Hepatocyte (in vitro differentiated cells): ENCODE measurements at places on chromosomes 6 and 20. TPM values are rescaled to one million over a fixed set of nuclear protein-coding genes. Genes with fewer than 3 reads are reported as not detected.
A peak's percentile ranks its signal among the peaks of the same experiment; 100 is the strongest.

GRCh38 chr20:1204113-1204512, 859 bp downstream of the C20orf202 start:
- no peak for DNase-seq

- DNase-seq: no peak
Observed at GRCh38 chr20:3326779-3327521, 80.5 kb downstream of the DNAAF9 start.

DNA sequence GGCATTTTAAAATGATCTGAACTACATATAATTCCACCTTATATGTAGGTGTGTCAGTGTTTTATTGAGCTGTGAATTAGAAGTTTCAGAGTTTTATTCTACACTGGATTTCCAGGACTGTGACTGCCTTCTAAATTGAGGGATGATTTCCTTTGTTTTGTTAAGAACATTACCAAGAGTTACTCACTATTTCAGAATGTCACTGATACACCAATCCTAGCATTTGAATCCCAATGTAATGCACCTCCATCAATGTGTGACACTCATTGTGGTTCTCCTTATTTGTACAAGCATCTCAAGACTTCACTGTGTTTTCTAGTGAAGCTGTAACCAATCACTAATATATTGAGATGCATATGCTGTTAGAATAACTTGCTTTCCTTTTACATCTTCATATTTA, 86.8 kb downstream of the PLCB1 start:
- DNase-seq: no peak

- no peak for DNase-seq
Observed at GRCh38 chr6:168703990-168704389, 263.0 kb downstream of the SMOC2 start.

- no peak for DNase-seq
Observed at GRCh38 chr6:36714511-36714910, 16.9 kb downstream of the RAB44 start.

DNA sequence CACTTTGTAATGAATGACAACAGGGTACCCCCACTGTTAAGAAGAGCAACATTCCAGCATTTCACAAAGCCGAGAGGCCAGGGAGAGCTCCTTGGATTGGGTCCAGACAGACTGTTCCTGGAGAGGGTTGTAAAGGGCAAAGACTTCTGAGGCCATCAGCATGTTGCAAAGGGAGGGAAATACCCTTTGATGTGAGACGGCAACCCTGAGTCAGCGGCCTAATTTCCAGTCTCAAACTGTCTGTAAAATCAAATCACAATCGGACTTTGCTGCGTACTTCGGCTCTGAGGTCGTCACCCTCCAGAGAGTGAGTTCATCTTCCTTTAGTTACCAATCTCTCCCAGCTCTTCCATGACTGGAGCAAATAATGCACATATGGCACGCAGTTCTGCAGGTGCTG, 101.0 kb upstream of the DTNBP1 start:
- peak; percentile 86 for DNase-seq

DNA sequence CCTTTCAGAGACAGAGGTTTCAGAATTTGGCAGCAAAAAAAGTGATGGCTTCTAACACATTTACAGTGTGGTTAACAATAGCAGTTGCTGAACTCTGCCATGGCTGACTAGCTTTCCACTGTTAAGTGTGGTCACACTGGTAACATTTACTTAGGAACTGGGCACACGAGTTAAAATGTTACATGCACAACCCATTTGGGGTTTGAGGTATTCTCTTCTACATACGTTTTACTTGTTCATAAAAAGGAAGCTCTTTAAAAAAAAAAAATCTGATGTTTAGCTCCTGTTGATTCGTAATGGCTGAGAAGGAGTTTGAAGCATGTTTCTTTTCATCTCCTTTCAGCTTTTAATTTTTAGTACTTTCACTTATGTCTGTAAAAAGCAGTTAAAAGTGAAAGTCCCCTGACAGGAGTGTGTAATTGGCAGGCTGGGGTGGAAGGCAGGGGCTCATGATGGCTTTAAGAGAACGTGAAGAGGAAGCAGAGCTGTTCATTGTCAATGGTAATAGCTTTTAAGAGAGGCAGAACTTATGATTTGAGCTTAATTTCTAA, 245.9 kb downstream of the FARS2 start:
- DNase-seq: no peak

DNA sequence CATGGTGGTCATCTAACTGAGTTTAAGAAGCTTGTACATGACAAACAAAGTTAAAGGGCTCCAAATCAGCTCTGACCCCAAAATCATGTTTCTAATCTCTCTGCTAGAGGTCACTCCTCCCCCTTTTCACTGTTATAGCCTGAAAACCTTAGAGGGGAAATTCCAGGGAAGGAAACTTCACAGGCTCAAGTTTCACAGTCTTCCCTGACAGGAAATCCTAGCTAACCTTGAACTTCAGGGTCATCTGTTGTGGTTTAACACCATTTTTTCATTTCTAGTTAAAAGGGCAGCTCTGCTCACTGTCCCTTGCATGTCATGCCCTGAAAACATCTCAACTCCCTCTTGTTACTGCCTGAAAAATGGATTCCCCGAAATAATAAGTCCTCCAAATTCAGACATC, 104.4 kb upstream of the BMP2 start:
- DNase-seq: no peak

DNA sequence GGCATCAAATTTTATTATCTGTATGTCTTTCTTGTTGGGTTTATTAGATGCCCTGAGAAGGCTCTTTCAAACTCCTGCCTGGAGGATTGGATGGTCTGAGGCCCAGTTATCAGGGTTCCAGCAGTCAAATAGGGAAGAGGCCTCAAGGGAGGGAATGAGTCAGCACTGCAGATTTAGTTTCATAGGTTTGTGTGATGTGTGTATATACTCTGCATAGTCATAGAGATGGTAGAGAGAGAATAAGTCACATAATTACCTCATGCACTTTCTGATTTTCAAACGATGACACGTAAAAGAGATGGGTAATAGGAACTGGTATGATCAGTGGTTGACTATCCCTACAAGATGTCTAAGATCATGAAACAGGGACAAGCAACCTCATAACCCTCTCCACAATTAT, 82.1 kb downstream of the ADAT2 start:
- DNase-seq: no peak

GRCh38 chr20:54172532-54172855, 1.3 kb downstream of the CYP24A1 start:
- no peak for DNase-seq

DNA sequence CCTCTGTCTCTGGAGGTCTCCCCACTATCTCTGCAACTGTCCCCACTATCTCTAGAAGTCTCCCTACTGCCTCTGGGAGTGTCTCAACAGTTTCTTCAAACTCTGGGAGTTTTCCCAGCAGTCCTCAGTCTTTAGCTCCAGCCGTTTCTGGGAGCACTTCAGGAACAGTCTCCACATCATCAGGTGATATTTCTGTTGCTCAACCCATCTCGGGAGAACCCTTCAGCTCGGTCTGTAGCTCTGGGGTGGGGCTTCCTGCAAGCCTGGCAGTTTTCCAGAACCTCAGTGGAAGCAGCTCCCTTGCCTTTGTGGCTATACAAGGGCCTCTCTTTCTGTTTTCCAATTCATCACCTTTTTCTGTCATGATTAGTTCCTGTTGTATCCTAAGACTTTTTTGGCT, 3.0 kb upstream of the SFTA2 start:
- DNase-seq: peak; percentile 77

DNA sequence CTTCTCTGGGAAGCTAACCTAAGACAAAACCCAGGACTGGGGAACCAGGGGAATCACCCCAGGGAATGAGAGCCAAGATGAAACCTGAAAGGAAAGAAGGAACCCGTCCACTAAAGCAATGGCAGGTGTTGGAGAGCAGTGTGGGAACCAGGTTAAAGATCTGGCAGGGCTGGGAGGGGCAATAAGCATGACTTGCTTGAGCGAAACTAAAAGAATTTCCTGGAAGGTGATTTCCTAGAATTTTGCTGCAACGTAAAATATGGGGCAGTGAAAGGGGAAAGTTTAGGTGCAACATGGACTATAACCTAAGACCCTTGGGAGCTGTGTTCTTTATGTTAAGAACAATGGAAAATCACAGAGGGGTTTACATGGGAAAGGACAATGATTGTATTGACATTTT, 126.2 kb upstream of the SSTR4 start:
- no peak for DNase-seq

DNA sequence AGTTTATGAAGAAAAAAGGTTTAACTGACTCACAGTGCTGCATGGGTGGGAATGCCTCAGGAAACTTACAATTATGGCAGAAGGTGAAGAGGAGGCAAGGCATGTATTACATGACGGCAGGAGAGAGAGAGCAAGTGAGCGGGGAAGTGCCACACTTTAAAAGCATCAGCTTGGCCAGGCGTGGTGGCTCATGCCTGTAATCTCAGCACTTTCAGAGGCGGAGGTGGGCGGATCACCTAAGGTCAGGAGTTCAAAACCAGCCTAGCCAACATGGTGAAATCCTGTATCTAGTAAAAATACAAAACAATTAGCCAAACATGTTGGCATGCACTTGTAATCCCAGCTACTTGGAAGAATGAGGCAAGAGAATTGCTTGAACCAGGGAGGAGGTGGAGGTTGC, 213.3 kb upstream of the THEMIS start:
- no peak for DNase-seq

DNA sequence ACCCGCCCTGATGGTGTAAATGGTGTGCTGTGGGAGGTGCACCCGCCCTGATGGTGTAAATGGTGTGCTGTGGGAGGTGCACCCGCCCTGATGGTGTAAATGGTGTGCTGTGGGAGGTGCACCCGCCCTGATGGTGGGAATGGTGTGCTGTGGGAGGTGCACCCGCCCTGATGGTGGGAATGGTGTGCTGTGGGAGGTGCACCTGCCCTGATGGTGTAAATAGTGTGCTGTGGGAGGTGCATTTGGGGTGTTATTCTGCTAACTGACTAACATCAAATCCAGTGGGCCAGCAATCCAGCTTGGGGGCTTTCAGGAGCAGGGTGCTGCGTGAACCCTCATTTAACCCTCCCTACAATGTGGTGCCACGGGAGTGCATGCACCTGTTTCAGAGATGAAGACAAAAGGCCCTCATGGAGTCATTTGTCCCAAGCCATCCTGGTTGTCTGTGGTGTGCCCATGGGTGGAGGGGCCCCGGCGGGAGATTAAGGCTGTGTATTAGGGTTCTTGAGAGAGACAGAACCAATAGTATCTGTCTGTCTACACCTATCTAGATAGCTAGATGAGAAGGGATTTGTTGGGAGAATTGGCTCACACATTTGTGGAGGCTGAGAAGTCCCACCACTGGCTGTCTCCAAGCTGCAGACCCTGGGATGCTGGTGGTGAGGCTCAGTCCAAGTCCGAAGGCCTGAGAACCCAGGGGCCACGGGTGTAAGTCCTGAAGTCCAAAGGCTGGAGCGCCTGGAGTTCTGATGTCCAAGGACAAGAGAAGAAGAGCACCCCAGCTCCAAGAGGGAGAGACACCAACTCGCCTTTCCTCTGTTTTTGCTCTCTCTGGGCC, 39.2 kb downstream of the TMEM242 start:
- DNase-seq: no peak

DNA sequence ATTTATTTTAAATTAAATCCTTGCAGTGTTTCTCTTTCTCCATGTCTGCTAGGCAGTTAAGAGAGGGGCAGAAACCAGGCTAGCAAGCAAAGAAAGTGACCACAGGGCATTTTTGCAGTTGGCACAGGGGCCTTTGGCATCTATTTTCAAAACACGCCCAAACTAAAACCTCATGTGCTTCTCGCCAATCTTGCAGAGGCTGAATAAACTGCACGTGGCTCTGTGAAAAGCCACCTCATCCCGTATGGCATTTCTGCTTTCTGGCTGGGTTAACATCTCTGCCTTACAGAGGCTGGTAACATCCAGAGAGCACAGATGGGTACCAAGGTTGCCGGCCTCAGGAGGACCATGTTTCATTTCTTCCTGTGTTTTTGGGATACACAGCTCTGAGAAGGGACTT, 54.6 kb downstream of the GJA10 start:
- DNase-seq: no peak

DNA sequence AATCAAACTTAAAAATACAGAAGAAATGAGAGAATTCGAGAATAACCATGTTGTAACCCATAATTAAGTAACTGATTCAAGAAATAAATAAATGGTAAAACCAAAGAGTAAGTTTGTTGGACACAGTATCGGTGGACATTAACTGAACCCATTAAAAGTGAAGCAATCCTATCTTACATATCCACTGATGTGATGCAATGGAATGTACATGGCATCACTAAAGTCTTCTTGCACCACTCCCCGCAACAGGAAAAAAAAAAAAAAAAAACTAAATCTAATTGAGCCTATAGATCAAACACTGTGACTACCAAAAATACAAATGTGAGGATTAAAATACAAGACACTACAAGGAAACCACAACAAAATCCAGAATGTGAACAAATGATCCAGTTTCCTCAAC, 7.9 kb downstream of the SNX14 start:
- no peak for DNase-seq

- DNase-seq: no peak
Observed at GRCh38 chr6:92977018-92977417, 442.3 kb downstream of the EPHA7 start.

DNA sequence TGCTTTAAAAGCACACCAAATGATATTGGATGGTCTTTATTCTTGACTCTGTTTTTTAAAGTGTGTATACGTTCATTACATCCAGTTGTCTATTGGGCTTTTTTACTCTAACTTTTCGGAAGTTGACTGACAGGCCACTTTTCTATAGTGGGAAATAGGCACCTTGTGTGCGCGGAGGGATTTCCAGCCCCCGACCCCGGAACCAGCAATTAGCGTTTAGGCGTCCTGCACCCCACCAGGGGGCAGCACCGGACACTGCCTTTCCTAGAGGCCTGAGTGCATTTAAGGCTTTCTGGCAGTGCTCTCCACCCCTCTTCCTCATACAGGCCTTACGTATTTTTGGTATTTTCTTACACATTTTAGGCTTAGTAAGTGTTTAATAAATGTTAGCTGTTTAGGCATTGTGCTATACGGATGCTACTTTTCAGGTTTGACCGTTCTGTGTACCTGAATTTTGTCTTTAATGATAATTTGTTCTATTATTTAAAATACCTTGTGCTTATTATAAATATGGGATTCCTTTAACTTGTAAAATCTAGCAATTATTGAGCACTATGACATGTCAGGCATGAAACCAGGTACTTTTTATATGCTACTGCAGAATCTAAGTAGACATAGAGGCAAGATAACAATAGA, 231.8 kb downstream of the BCKDHB start:
- peak; percentile 76 for DNase-seq

GRCh38 chr6:28618898-28619555, 93.3 kb downstream of the GPX5 start:
- DNase-seq: no peak

The PAK5 gene
- polyA plus RNA-seq: 0.56 and 0.80 TPM in 2 replicates

The EDN1 gene
- 40.7 and 41.8 TPM in 2 replicates for polyA plus RNA-seq

The RAET1G gene
- 0.31 and 4.0 TPM in 2 replicates for polyA plus RNA-seq

The EYA2 gene
- polyA plus RNA-seq: 1.4 and 2.0 TPM in 2 replicates

The GPR63 gene
- 1.9 and 2.4 TPM in 2 replicates for polyA plus RNA-seq

The DLL1 gene
- 3.1 and 3.6 TPM in 2 replicates for polyA plus RNA-seq

The DAAM2 gene
- polyA plus RNA-seq: 8.3 and 11.7 TPM in 2 replicates

The ZNF311 gene
- 0.54 and 0.57 TPM in 2 replicates for polyA plus RNA-seq

The NFATC2 gene
- polyA plus RNA-seq: 8.3 and 10.3 TPM in 2 replicates

The E2F1 gene
- polyA plus RNA-seq: 11.8 and 14.3 TPM in 2 replicates

The HTR1E gene
- 3.4 and 4.3 TPM in 2 replicates for polyA plus RNA-seq

The TBC1D32 gene
- 3.7 and 5.2 TPM in 2 replicates for polyA plus RNA-seq
